ENCODE measurements at places on chromosomes 13 and 19.

GRCh38 chr19:3398114-3398899, 31.9 kb downstream of the NFIC start:
- peak; percentile 85 for DNase-seq
- H3K27me3 ChIP-seq, result no peaks in the 10 kb centered on the region
- H3K4me1 ChIP-seq, result peaks cover 93% of the 10 kb centered on the region
- H3K27ac ChIP-seq, result peak overlapping the region; percentile 97
- H3K4me3 ChIP-seq, result peak overlapping the region; percentile 48
- H3K36me3 ChIP-seq, result peaks cover 32% of the 10 kb centered on the region

- no peak overlapping the region for H3K4me3 ChIP-seq
- H3K4me1 ChIP-seq, result peaks cover 15% of the 10 kb centered on the region
- H3K27ac ChIP-seq, result no peak overlapping the region
- peaks cover 6% of the 10 kb centered on the region for H3K36me3 ChIP-seq
Observed at GRCh38 chr19:51326216-51327065, 15.0 kb downstream of the IGLON5 start.

GRCh38 chr13:91965511-91965910, 567.1 kb downstream of the GPC5 start:
- H3K4me1 ChIP-seq, result no peaks in the 10 kb centered on the region
- H3K27me3 ChIP-seq, result no peaks in the 10 kb centered on the region
- H3K36me3 ChIP-seq, result no peaks in the 10 kb centered on the region
- H3K4me3 ChIP-seq, result no peak overlapping the region
- no peak overlapping the region for H3K27ac ChIP-seq

DNA sequence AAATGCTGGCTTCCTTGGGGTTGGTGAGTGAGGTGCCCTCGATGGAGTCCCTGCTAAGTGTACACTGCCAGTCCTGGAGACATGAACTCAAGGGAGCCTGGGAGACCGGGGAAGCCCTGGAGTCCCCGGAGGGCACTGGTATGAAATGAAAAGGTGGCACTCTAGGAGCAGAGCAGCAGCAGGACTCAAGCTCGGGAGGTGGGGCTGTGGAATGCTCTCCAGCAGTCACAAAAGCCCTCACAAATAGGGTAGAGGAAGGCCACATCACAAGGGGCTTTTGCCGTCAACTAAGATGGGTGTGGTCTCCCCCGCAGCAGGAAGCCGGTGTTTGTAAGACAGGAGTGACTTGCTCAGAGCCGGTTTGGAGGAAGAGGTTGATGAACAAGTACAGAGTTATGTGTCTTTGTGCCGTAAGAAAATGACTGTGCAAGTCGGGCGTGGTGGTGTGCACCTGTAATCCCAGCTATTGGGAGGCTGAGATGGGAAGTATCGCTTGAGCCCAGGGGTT, 19.3 kb downstream of the CCNE1 start:
- no peak overlapping the region for H3K27ac ChIP-seq
- DNase-seq, result no peak

GRCh38 chr19:46132508-46133100, 8.1 kb upstream of the IGFL3 start:
- H3K4me1 ChIP-seq, result no peaks in the 10 kb centered on the region
- peak overlapping the region; percentile 42 for H3K27ac ChIP-seq
- H3K36me3 ChIP-seq, result no peaks in the 10 kb centered on the region
- no peak overlapping the region for H3K4me3 ChIP-seq
- DNase-seq, result no peak

DNA sequence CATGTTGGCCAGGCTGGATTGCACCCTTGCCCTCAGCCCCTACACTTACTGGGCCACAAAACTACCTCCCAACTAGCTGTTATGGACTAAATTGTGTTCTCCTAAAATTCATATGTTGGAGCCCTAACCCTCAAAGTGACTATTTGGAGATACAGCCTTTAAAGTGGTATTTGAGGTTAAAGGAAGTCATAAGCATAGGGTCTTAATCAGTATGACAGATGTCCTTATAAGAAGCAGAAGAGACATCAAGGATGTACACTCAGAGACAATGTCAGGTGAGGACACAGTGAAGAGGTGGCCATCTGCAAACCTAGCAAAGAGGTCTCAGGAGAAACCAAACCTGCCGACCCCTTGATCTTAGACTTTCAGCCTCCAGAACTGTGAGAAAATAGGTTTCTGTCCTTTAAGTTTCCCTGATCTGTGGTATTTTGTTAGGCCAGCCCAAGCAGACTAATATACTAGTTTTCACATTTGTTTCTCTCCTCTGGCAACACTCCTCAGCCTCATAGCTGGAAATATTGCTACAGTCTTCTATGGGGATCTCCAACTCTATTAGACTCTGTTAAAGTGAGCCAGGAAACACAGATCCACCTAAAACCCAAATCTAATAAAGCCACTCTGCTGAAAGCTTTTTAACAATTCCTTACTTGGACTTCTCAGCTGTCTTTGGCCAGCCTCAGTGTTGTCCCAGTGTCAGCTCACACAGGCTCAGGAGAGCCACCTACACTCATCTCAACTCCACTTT, 256.5 kb downstream of the TBC1D4 start:
- DNase-seq, result no peak
- H3K4me1 ChIP-seq, result no peaks in the 10 kb centered on the region
- no peak overlapping the region for H3K27ac ChIP-seq
- H3K27me3 ChIP-seq, result no peaks in the 10 kb centered on the region
- no peak overlapping the region for H3K4me3 ChIP-seq
- no peaks in the 10 kb centered on the region for H3K36me3 ChIP-seq

DNA sequence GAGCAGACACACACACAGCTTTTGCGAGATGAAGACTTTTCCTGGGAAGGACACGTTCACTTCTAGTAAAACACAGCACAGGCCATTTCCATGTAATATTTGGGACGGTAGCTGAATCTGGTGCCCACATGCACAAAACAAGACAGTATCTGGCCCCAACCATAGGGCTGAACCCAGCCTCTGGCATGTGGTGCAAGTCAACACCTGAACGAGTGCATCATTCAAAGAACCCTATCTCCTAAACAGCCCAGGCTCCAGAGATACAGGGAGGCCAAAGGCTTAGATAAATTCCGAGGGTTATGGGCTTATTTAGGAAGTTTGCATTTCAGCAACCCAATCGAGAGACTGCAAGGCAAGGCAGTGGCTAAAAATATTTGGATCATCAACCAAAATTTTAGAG, 2.7 kb upstream of the TFDP1 start:
- no peak overlapping the region for H3K4me3 ChIP-seq
- H3K4me1 ChIP-seq, result peaks cover 15% of the 10 kb centered on the region
- DNase-seq, result no peak
- H3K36me3 ChIP-seq, result peaks cover 5% of the 10 kb centered on the region
- H3K27me3 ChIP-seq, result no peaks in the 10 kb centered on the region
- H3K27ac ChIP-seq, result no peak overlapping the region

GRCh38 chr19:36775768-36776167, 3.2 kb upstream of the ZNF850 start:
- peaks cover 6% of the 10 kb centered on the region for H3K27me3 ChIP-seq
- DNase-seq, result no peak
- H3K4me3 ChIP-seq, result peak overlapping the region; percentile 8

GRCh38 chr19:2902590-2903218, 2.0 kb downstream of the ZNF57 start:
- DNase-seq, result peak; percentile 62
- no peak overlapping the region for H3K27ac ChIP-seq
- peaks cover 23% of the 10 kb centered on the region for H3K4me1 ChIP-seq
- peak overlapping the region; percentile 62 for H3K4me3 ChIP-seq
- H3K27me3 ChIP-seq, result no peaks in the 10 kb centered on the region

- H3K4me1 ChIP-seq, result peaks cover 77% of the 10 kb centered on the region
- H3K36me3 ChIP-seq, result no peaks in the 10 kb centered on the region
- no peak for DNase-seq
Observed at GRCh38 chr13:27638521-27638920, 16.8 kb downstream of the POLR1D start.

GRCh38 chr13:114130837-114131582, 1.4 kb downstream of the RASA3 start:
- H3K36me3 ChIP-seq, result no peaks in the 10 kb centered on the region
- H3K27ac ChIP-seq, result peak overlapping the region; percentile 83
- H3K27me3 ChIP-seq, result no peaks in the 10 kb centered on the region

- no peak for DNase-seq
- no peaks in the 10 kb centered on the region for H3K4me1 ChIP-seq
- H3K4me3 ChIP-seq, result no peak overlapping the region
- no peaks in the 10 kb centered on the region for H3K27me3 ChIP-seq
- no peaks in the 10 kb centered on the region for H3K36me3 ChIP-seq
- no peak overlapping the region for H3K27ac ChIP-seq
Observed at GRCh38 chr13:69660155-69660554, 447.5 kb upstream of the ATXN8OS start.

GRCh38 chr13:42497798-42498197, 76.2 kb upstream of the TNFSF11 start:
- H3K27ac ChIP-seq, result no peak overlapping the region
- H3K36me3 ChIP-seq, result no peaks in the 10 kb centered on the region
- H3K4me3 ChIP-seq, result no peak overlapping the region
- DNase-seq, result no peak
- no peaks in the 10 kb centered on the region for H3K27me3 ChIP-seq

- H3K4me3 ChIP-seq, result no peak overlapping the region
- no peaks in the 10 kb centered on the region for H3K36me3 ChIP-seq
- H3K4me1 ChIP-seq, result no peaks in the 10 kb centered on the region
- DNase-seq, result no peak
- no peaks in the 10 kb centered on the region for H3K27me3 ChIP-seq
Observed at GRCh38 chr13:30319655-30320054, 12.3 kb upstream of the KATNAL1 start.

GRCh38 chr13:113124211-113124970, 1.8 kb downstream of the F10 start:
- no peak overlapping the region for H3K4me3 ChIP-seq
- H3K4me1 ChIP-seq, result peaks cover 21% of the 10 kb centered on the region
- no peak overlapping the region for H3K27ac ChIP-seq

- H3K27me3 ChIP-seq, result no peaks in the 10 kb centered on the region
- H3K4me3 ChIP-seq, result no peak overlapping the region
- DNase-seq, result peak; percentile 66
- no peak overlapping the region for H3K27ac ChIP-seq
- no peaks in the 10 kb centered on the region for H3K4me1 ChIP-seq
- peaks cover 23% of the 10 kb centered on the region for H3K36me3 ChIP-seq
Observed at GRCh38 chr13:113959198-113959597, 14.7 kb downstream of the C13orf46 start.

DNA sequence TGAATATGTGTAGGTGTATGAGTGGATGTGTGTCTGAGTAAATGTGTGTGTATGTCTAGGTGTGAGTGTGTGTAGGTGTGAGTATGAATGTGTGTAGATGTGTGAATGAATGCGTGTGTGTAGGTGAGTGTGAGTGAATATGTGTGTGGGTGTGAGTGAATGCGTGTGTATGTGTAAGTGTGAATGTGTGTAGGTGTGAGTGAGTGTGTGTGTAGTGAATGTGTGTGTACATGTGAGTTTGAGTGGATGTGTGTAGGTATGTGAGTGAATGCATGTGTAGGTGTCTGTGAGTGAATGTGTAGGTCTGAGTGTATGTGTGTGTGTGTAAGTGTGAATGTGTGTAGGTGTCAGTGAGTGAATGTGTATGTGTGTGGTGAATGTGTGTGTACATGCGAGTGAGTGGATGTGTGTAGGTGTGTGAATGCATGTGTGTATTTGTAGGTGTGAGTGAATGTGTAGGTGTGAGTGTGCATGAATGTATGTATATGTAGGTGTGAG, 201.0 kb upstream of the ZNF536 start:
- no peaks in the 10 kb centered on the region for H3K36me3 ChIP-seq
- no peaks in the 10 kb centered on the region for H3K4me1 ChIP-seq
- H3K4me3 ChIP-seq, result no peak overlapping the region
- H3K27ac ChIP-seq, result no peak overlapping the region
- no peak for DNase-seq
- H3K27me3 ChIP-seq, result no peaks in the 10 kb centered on the region

- H3K27me3 ChIP-seq, result no peaks in the 10 kb centered on the region
- no peaks in the 10 kb centered on the region for H3K4me1 ChIP-seq
- H3K36me3 ChIP-seq, result no peaks in the 10 kb centered on the region
- H3K27ac ChIP-seq, result no peak overlapping the region
Observed at GRCh38 chr19:56995303-56995702, 124.5 kb upstream of the USP29 start.

GRCh38 chr19:2302319-2303210, 5.4 kb downstream of the LINGO3 start:
- DNase-seq, result peak; percentile 47
- H3K27me3 ChIP-seq, result peaks cover 66% of the 10 kb centered on the region
- H3K4me1 ChIP-seq, result peaks cover 13% of the 10 kb centered on the region

- peak; percentile 70 for DNase-seq
- peaks cover 12% of the 10 kb centered on the region for H3K4me1 ChIP-seq
- no peak overlapping the region for H3K27ac ChIP-seq
- H3K36me3 ChIP-seq, result no peaks in the 10 kb centered on the region
Observed at GRCh38 chr13:98648141-98648540, 71.2 kb upstream of the STK24 start.

GRCh38 chr13:101757446-101758039, 305.1 kb downstream of the ITGBL1 start:
- peaks cover 3% of the 10 kb centered on the region for H3K27me3 ChIP-seq
- no peaks in the 10 kb centered on the region for H3K4me1 ChIP-seq
- DNase-seq, result peak; percentile 33
- no peaks in the 10 kb centered on the region for H3K36me3 ChIP-seq
- H3K4me3 ChIP-seq, result no peak overlapping the region

GRCh38 chr13:90866006-90866405, 481.5 kb upstream of the MIR17HG start:
- H3K4me3 ChIP-seq, result no peak overlapping the region
- no peaks in the 10 kb centered on the region for H3K4me1 ChIP-seq
- no peaks in the 10 kb centered on the region for H3K27me3 ChIP-seq
- H3K27ac ChIP-seq, result no peak overlapping the region

DNA sequence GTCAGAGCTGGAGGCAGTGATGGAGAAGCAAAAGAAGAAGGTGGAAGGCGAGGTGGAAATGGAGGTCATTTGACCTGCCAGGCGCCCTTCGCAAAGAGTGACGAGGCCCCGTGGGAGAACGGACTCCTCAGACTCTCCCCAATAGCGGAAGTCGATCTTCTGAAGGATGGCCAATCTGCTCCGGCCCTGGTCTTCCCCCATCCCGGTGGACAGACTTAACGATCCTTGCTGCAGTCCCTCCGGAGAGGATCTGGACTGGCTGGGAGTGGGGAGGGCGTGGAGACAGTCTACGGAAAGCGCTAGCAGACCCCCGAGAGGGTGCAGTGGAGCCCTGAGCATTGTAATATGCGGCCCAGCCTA, 11.9 kb downstream of the EPS8L1 start:
- peaks cover 50% of the 10 kb centered on the region for H3K27me3 ChIP-seq
- peak; percentile 55 for DNase-seq
- peak overlapping the region; percentile 51 for H3K4me3 ChIP-seq

Data from stomach (tissue), 19 donors.